Activated T-cell treated with anti-CD3 and anti-CD28 coated beads for 4 hours (primary cell): ENCODE measurements at places on chromosomes 2 and 18.
A peak's percentile ranks its signal among the peaks of the same experiment; 100 is the strongest.

- no peak for DNase-seq
Measured at GRCh38 chr2:189506514-189506976, 65.3 kb downstream of the WDR75 start.

DNA sequence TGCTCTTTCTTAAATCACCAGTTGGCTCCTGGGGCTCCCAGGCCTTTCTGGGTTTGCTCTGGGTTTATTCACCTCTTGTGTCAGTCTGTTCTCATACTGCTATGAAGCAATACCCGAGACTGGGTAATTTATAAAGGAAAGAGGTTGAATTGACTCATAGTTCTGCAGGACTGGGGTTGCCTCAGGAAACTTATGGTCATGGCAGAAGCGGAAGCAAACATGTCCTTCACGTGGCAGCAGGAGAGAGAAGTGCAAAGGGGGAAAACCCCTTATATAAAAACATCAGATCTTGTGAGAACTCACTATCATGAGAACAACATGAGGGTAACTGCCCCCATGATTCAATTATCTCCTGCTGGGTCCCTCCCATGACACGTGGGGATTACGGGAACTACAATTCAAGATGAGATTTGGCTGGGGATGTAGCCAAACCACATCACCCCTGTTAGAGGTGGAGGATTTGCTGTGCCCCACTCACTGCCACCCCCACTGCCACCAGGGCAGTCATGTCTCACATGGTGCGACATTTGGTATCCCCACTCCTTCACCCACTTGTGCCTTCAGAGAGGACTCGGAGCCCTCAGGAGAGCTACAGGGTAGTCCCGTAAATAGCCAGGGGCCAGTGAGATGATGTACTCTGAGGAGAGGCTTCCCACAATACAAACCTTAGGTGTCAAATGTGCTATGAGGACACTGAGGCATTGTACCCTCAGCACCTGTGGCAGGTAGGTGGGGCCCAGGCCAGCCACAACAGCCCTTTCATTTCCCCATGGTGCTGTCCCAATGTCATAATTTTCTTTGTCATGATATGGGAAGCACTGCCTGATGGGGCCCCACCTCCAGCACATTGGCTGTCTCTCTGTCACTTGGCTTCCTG is 35.7 kb downstream of the CDC42EP3 start:
- peak; percentile 55 for DNase-seq

DNA sequence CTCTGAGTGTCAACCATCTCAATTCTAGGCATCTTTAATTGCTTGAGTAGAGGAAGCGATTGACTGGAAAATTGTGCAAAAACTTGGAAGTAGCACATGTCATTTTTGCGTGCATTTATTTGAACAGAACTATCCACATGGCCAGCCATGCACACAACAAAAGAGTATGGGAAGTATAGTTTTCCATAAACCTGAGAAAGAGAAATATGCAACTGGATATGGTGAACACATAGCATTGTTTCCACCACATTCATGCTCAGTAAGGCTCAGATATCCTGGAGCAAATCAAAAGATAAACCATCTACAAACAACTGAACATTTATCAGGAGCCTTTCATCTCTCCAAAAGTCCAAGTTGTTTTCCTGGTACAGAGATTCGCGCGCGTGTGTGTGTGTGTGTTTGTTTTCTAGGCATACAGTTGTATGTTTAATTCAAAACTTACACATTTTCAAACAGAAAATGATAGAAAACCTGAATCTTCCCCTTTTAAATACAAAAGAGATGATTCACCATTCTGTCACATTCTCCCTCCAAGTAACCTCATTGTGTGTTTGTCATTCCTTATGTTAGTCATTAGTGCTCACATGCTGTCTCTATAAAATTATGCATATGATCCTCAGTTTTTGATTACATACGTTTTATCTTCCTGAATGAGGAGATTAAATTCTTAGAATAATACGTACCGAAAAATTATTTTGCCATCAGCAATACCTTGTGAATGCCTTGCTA is 780.4 kb upstream of the NRXN1 start:
- no peak for DNase-seq

DNA sequence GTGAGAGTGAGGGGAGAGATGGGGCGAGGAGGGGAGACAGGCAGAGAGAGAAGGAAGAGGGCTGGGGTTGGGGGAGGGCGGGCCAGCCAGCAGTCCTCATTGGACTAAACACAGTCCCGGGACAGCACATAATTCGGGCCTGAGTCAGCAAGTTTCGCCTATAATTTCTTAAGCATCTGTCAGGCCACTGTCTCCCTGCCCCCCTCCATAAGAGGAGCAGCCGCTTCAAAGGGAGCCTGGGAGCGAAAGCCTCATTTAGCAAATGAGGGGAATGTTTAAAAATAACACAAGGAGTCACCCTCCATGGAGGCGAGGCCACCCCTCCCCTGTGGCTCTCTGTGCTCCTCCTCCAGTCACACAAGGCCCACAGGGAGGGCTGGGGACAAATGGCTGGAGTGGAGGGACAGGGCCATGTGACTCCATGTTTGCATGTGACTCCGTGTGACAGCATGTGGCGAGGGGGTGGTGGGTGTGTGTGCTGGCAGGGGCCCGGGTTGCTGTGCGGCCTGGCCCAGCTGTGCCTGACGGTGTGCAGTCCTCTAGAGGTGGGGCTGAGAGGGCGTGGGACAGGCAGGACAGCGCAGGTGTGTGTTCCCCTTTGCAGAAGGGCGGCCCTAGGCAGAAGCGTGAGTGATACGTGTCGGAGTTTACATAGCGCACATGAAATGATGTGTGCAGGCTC is 162.4 kb downstream of the CELF4 start:
- no peak for DNase-seq

GRCh38 chr2:196473617-196474016 is 165.9 kb upstream of the CCDC150 start:
- DNase-seq = no peak

- DNase-seq = no peak
Measured at GRCh38 chr18:8283891-8284585, 325.2 kb upstream of the RAB12 start.

- DNase-seq = peak; percentile 42
Measured at GRCh38 chr2:10407841-10408648, 40.1 kb downstream of the ODC1 start.

- DNase-seq = no peak
Measured at GRCh38 chr2:74725287-74725686, 71.2 kb downstream of the SEMA4F start.

GRCh38 chr2:114201781-114202180 is 240.7 kb upstream of the DPP10 start:
- DNase-seq = no peak

- DNase-seq = no peak
Measured at GRCh38 chr2:176461098-176461808, 192.0 kb downstream of the MTX2 start.

- no peak for DNase-seq
Measured at GRCh38 chr2:74944987-74945787, 13.3 kb upstream of the POLE4 start.

DNA sequence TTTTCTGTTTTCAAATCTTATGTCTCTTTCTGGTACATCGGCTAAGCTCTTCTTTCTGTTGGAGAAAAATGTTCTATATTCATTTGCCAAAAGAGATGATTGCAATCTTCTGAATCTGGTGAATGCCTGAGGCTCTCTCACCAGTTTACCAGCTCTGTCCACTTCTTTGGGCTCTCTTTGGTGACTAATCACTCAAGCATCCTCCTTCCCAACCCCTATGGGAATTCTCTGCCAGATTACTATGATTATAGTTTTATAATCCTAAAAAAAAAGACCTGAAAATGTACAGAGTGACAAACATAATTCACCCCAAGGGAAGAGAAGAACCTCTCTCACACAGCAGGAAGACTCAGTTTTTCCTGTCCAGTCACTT is 187.3 kb downstream of the CAMKMT start:
- no peak for DNase-seq

GRCh38 chr2:169871994-169872393 is 44.7 kb downstream of the UBR3 start:
- no peak for DNase-seq

GRCh38 chr18:11980163-11980493 is 1.2 kb upstream of the IMPA2 start:
- no peak for DNase-seq

DNA sequence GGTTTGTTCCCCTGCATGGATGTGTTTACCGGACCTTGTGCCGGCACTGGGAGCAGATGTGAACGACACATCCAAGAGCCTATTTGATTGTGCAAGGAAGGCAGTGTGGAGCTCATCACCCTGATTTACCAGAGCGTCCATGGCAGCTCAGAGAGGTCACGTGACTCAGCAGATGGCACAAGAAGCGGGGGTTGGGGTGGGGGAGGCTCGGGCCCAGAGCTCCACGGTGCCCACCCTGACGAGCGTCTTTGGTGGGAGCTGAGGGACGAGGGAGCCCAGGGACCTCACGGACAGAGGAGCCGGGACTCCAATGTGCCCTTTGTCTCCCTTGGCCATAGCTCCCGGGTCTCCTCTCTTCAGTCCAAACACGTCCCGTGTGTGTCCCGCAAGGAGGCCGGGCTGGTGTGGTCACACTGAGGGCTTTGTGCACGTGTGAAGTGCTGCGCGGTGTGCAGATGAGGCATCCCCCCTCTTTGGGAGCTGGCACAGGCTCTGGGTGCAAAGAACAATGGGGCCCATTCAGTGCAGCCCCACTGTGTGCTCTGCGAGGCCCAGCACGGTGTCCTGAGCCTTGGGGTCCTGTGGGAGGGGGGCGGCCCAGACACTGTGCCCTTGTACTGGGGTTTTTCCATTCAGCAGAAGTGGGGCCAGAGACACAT is 15.5 kb downstream of the KCNIP3 start:
- DNase-seq = no peak

- DNase-seq = no peak
Measured at GRCh38 chr2:14530506-14530905, 102.0 kb upstream of the LRATD1 start.

DNA sequence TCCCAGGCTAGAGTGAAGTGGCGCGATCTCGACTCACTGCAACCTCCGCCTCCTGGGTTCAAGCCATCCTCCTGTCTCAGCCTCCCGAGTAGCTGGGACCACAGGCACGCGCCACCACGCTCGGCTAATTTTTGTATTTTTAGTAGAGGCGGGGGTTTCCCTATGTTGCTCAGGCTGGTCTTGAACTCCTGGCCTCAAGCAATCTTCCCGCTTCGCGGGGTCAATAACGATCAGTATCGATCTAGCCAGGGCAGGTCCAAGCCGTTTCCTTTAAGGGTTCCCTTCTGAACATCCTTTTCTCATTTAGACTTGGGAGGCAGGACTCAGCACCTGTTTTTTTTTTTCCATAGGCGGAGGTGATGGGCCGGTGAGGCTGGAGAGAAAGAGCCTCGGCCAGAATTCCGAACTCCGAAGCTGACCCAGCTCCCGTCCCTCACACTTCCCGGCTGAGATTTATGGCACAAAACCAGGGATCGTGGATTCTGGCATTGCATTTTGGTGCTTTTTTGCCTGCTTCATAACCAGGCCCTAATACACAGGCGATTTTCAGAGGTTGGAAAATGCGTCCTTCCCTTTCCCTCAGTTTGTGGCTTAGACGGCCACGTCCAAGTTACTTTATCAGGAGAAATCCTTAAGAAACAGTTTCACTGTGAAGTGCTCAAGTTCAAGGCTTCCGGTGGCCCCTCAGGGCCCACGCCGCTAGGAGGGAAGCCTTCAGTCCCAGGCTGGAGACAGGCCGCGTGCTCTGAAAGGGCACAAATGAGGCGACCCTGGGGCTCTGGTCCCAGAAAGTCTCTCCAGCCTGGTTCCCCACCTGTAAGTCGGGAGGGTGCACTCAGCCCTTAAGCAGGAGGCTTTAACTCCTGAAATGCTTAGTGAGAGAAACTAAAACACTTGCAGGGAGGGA is 998 bp upstream of the SLC66A3 start:
- DNase-seq = no peak

DNA sequence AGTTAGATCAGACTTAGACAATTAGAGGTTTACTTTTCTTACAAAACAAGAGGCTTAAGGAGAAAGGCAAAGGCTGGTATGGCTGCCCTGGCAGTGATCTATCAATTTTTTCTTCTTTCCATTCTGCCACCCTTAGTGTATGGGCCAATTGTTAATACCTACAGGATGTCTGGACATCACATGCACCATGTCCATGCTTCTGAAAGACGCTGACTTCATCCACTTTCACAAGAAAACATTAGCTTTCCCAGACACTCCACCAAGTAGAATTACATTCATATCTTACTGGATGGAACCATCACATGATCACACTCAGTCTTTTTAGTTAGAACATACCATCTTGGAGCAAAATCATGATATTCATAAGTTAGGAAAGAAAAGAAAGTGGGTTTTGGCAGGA is 120.9 kb downstream of the ARHGAP28 start:
- no peak for DNase-seq
